CD4-positive, alpha-beta T cell (primary cell): ENCODE measurements at places on chromosomes 1 and 21.
A peak's percentile ranks its signal among the peaks of the same experiment; 100 is the strongest.

- no peak for DNase-seq
Observed at GRCh38 chr1:87986130-87986866, 657.6 kb downstream of the LMO4 start.

- no peak for DNase-seq
Observed at GRCh38 chr1:44694863-44695478, 20.5 kb downstream of the ARMH1 start.

- DNase-seq: peak; percentile 75
Observed at GRCh38 chr1:112700290-112701226, 6.4 kb downstream of the RHOC start.

DNA sequence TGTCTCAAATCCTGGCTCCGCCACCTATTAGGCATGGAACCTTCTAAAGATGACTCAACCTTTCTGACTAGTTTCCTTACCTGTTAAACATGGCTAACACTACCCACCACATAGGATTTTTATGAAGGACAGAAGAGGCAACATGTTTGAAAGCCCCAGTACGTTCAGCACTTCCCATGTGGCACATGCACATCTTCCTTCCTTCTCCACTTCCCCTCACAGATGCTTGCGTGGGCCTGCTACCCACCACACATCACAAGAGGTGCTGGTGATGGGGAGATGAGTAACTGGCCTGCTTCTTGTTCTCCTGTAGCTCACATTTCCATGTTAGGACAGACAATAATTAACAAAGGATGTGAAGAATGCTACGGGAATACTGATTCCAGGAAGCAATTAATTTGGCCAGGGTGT is 7.1 kb downstream of the ZBTB21 start:
- DNase-seq: no peak
